NCI-H524 (cell line): ENCODE measurements at places on chromosomes 11 and 22.
A peak's percentile ranks its signal among the peaks of the same experiment; 100 is the strongest.

- no peak for DNase-seq
Measured at GRCh38 chr11:77882396-77882795, 61.5 kb downstream of the AAMDC start.

- DNase-seq = no peak
Measured at GRCh38 chr11:59562292-59562691, 51.0 kb downstream of the OR4D9 start.

DNA sequence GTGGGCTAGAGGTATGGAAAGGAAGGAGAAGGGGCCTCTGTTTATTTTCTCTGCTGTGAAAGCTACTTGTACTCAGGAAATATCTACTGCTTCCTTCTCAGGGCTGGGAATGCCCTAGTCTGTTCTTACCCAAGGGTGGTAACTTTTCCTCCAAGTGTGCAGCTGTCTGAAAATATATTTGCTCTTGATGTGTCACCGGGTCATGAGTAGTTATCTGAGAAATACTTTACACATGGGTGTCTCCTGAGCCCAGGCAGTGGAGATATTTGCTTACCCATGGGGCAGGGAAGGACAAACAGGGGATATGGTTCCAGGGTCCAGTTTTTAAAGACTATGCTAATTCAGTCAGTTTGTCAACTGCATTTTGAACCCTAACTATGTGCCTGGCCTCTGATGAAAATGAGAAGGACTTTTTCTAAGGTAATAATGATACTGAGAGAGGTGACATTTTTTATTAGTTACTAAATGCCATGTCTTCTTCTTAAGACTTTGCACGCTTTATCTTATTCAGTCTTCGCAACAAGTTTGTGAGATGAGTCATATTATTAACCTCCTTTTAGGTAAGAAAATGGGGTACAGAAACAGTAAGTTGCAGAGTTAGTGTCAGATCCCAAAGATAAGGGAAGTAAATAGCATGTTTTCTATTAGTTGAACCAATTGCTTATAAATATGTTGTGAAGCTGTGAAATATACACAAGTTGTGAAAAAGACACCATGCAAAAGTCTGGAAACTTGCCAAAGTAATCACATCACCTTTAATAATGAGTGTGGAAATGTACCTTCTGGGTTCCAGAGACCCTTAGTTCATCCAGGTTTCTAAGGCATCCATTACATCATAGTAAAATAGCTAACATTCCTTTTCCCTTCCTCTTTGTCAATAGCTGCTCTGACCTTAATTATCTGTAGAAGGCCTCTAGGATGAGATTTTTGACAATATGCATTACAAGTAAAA lies 22.9 kb downstream of the SYTL2 start:
- no peak for DNase-seq

DNA sequence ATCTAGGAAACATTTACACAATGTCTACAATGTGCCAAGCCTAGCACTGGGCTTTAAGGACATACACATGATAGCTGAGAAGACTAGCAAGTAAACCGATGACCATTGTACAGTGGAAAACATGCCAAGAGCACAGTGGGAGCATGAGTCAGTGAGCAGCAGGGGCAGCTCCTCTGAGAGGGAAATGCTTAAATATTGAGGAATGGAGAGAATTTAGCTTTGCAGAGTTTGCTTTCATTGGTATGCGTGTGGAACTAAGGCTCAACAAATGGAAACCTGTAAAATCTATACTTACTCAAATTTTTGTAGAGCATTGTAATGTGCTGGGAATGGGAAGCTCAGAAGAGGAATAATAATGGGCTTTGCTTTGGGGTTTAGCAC lies 282.3 kb downstream of the ST3GAL4 start:
- DNase-seq = no peak

GRCh38 chr11:66985508-66986177 lies 10.5 kb downstream of the C11orf86 start:
- DNase-seq = no peak

GRCh38 chr11:22491555-22492225 lies 133.9 kb downstream of the FANCF start:
- peak; percentile 91 for DNase-seq

GRCh38 chr11:11659567-11660362 lies 38.0 kb upstream of the GALNT18 start:
- DNase-seq = peak; percentile 94

DNA sequence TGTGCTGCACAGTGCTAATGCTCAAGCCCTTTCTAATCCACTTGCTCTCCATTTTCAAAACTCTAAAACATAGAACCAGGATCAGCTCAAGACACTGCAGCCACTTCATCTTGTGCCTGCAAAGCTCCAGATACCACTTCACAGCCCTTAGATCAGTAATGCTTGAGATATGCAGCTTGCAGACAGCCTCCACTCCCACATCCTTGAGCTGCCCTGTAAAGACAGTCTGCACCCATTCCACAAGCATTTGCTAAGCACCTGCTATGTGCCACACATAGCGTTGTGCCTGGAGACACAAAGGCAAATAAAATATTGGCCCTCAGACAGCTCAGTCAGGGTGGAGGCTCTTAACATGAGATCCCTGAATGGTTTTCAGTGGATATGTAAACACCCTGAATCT lies 192.5 kb upstream of the SNX19 start:
- no peak for DNase-seq

- no peak for DNase-seq
Measured at GRCh38 chr11:109040303-109040702, 375.4 kb downstream of the DDX10 start.

GRCh38 chr11:58024601-58025091 lies 965 bp downstream of the OR9Q1 start:
- DNase-seq = no peak

DNA sequence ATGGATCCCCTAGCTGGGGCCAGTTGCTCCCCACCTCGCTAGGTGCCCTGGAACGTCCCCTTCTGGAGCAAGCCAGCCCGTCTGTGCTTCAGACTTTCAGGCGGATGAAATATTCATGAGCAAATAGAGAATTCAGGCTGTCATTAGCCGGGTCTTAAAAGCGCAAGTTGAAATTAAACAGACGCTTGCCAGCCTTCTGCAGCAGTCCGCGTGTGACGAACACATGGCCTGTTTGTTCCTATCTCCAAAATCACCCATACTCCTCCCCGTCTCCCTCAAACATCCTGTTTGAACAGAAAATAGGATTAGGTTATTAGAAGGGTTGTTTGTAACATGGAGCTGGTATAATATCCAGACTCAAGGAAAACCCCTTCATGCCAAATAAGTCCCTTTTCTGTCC lies 38.7 kb downstream of the MYO18B start:
- DNase-seq = peak; percentile 71

DNA sequence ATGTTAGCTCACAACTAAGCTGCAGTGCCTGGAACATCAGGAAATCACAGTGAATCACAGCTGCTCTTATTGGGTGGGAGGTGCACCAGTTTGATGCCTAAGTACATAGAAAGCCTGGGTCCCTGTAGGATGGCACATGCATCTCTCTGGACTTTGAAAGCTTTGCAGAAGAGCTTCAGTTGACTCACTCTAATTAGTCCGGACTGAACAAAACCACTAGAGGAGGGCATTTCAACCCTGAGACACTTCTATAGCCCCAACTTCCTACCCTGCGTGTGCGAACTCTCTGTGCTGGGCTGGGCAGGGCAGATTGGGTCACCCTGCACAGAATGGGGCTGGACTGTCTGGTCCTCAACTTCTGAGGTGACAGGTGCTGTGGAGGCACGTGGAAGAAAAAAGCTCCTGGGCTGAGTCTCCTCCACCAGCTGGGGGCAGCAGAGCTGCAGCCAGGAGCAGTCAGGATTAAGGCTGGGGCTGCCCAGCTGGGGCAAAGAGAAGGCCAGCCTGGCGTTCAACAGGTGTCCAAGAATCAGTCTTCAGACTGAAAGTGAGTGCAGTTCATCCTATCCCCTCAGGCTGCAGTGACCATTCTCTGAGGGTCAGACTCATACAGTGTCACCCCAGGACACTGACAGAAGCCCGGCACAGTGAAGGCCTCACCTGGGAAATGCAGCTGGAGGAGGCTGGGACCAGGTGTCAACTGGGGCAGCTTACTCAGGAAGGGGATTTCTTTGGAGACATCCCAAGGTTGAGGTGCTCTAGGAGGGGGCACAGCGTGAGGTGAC lies 22.1 kb downstream of the GGTLC2 start:
- DNase-seq = peak; percentile 15

GRCh38 chr11:19615341-19616183 lies 97.1 kb upstream of the NAV2 start:
- DNase-seq = no peak

DNA sequence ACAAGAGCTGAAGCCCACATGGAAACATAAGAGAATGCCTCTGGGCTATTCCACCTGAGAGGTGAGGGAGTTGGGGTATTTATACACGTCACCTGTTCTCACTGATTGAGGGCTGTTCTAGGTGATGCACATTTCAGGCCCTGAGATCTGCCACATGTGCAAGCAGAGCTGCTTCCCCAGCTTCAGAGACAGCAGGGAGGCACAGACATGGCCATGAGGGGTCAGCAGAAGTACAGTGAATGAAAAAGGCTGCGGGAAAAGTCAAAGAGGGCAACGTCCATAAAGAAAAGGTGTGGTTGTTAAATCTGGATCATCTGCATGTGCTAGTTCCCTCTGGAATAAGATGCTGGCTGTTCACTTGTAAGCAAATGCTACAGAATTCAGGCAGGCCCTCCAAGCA lies 75.4 kb downstream of the GAB4 start:
- no peak for DNase-seq

- no peak for DNase-seq
Measured at GRCh38 chr11:19905280-19905853, 192.7 kb downstream of the NAV2 start.

- DNase-seq = no peak
Measured at GRCh38 chr11:11468954-11469353, 115.9 kb upstream of the CSNK2A3 start.

- no peak for DNase-seq
Measured at GRCh38 chr22:38290347-38290746, 17.5 kb upstream of the TMEM184B start.

- peak; percentile 17 for DNase-seq
Measured at GRCh38 chr11:123558536-123559315, 95.7 kb downstream of the SCN3B start.

DNA sequence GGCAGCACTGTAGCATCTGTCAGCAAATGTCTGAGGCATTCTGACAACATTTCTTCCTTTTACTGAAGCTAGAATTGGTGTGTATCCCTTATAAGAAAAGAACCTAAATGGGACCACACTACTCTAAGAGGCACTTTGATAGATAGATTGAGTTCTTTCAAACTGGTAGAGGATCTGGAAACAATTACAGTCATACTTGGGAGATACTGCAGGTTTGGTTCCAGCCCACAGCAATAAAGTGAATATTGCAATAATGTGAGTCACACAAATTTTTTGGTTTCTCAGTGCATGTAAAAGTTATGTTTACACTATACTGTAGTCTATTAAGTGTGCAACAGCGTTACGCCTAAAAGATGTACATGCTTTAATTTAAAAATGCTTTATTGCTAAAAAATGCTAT lies 96.9 kb downstream of the SBF2 start:
- DNase-seq = no peak

GRCh38 chr11:11598243-11598642 lies 23.6 kb downstream of the GALNT18 start:
- no peak for DNase-seq
